ENCODE measurements at places on chromosomes 2 and 18. TPM values are rescaled to one million over a fixed set of nuclear protein-coding genes. Genes with fewer than 3 reads are reported as not detected.

TUBA4A gene
- 235 TPM for total RNA-seq

DNA sequence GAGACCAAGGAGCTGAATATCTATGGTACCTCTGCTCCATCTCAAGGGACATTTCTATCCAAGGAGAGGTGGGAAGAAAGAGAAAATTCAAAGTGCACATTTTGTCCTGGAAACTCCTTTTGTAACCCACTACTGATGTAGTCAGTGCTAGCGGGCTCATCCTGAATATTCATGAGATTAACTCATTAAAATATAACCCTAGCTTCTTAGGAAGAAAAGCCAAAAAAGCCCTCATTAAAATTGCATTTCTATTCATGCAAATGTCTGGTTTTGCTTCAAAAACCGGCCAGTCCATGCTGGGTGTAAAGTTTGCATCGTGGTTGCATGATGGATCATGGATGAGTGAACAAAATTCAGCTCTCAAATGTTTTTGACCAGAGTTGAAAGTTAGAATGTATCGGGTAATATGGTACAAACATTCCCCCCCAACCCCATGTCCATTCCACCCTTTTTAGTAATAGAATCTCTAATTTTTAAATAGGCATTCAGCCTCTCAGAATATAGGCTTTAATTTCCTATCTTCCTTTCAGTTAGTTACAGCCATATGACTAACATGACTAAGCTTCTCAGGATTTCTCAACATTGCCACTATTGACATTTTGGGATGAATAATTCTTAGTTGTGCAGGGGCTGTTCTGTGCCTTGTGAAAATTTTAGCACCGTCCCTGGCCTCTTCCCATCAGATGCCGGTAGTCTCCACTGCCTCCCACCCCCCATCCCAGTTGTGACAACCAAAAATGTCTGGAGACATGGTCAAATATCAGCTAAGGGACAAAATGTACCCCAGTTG is 104.2 kb upstream of the RND3 start:
- DNase-seq = peak; percentile 65

DNA sequence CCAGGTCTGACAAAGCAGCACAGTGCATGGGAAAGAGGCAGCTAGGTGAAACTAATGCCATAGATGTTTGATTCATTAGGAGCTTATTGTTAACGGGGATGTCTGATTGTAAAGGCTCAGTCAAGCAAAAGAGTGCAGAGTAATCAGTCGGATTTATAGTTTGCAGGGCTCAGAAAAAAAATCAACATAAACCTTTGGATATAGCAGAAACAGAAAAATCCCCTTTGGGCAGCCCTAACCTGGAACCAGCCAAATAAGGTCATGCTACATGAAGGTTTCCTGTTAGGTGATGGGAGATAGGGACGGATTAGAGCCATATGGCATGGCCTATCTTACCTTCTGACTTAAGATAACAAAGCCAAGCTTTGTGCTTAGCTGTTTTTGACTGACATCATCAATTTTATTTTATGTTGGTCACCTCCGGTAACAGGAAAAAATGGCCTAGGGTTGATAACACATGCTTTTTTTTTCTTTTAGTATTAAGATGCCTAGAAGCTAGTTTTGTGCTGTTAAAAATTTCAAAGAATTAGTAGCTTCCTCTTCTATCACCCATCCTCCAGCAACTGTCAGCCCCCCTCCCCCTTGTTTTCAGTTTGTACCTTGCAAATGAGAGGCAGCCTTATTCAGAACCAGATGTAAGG is 60.7 kb upstream of the ZEB2 start:
- no peak for DNase-seq

CAPN14 gene
- total RNA-seq = under 0.01 TPM

- no peak for DNase-seq
Measured at GRCh38 chr2:179927041-179927440, 65.6 kb upstream of the ZNF385B start.

TLX2 gene
- 0.46 TPM for total RNA-seq

DNA sequence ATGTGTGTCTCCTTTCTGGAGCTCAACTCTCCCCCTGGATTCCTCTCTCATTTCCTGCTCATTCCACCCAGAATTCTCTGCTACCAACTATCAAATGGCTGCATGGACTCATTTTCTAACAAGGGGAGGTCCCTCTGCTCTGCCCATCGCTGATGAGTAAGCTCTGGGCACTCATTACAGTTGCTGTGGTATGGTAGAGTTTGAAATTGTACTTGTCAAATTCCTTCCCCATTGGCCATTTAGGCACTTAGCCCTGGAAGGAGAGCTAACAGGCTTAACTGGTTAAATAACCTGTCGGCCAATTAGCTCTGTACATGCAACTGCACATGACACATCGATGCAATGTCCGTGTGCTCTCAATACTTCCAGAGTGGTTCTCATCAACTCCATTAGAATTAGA is 20.4 kb downstream of the COL6A3 start:
- DNase-seq = peak; percentile 41
